Fibroblast of villous mesenchyme (primary cell): ENCODE measurements at places on chromosomes 1 and 21. TPM values are rescaled to one million over a fixed set of nuclear protein-coding genes. Genes with fewer than 3 reads are reported as not detected.

The OR2T2 gene
- not detected in 2 replicates for total RNA-seq

The RNU1-2 gene
- total RNA-seq: under 0.01 TPM in 1 of 2 replicates, not detected in the other

The RASSF5 gene
- 0.86 and 1.6 TPM in 2 replicates for total RNA-seq

The AADACL4 gene
- total RNA-seq: 0.43 TPM in 1 of 2 replicates, not detected in the other

The RABGAP1L gene
- total RNA-seq: 27.7 and 29.8 TPM in 2 replicates

The CACNA1S gene
- total RNA-seq: not detected in 2 replicates

The SFPQ gene
- 235 and 244 TPM in 2 replicates for total RNA-seq

The EXTL1 gene
- 3.9 and 6.0 TPM in 2 replicates for total RNA-seq

The RSPO1 gene
- total RNA-seq: not detected in 2 replicates

The HNRNPR gene
- 80.5 and 119 TPM in 2 replicates for total RNA-seq

The PHTF1 gene
- total RNA-seq: 36.4 and 47.5 TPM in 2 replicates
